ENCODE measurements at places on chromosomes 3 and 15.

DNA sequence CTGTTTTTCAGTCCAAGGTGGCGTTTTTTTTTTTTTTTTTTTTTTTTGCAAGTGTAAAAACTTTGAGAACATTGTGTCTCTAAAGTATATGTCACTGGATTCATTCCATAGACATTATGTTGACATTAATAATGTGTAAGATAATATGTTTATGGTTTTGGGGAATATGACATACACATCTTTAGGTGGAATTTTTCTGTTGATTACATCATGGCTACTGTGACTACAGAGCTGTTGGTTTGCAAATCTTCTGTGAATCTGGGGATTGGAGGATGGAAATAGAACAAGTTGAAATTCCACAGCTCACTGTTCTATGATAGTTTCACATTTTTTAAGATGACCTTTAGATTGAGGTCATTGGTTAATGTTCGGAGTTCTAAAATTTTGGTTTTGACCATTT is 24.4 kb upstream of the PLSCR2 start:
- no peak for DNase-seq

- DNase-seq = peak; percentile 58
Measured at GRCh38 chr3:60053526-60054265, 1003.9 kb upstream of the CFAP20DC start.

DNA sequence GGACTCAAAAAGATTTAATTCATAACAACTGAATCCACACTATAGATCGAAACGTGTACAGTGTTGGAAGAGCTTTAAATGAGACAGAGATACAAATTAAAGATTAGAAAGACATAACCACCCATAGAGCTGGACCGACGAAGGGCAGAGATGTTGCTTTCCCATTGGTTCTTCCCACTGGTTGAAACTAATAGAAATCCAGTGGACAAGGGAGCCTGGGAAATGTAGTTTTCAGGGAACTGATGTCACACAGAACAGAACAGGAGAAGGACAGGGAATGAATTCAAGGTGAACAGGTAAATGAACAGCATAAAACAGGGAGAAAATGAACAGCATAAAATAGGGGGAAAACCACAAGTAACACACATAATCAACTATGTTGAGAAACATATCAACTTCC is 328.7 kb downstream of the ZNF621 start:
- no peak for DNase-seq

DNA sequence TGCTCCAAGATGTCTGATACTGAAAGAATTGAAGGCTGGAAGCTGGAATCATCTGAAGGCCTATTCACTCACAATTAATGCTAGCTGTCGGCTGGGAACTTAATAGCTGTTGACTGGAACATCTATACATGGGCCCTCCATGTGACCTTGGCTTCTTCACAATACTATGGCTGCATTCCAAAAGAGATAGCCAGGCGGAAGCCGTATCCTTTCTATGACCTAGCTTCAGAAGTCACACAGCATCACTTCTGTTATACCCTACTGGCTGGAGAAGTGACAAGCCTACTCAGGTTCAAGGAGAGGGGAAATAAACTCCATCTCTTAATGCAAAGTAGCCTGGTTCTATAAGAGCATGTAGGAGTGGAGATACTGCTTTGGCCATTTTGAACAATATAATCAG is 50.9 kb upstream of the SPRED1 start:
- no peak for DNase-seq

DNA sequence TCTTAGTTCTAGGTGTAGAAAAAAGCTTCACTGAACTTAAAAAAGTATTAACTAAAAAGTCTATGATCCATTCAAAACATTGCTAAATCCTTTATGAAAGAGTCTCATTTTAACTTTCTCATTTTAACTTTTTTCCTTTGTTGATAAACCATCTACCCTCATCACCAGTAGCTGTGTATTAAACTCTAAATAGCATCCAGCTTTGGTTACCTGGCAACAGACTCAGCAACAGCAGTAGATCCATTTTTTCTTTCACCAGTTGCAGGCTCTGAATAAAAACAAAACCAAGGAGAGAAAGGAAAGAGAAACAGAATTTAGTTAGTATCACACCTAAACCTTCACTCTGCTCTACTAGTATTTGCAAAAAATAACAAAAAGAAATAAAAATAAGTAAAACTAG is 51.6 kb downstream of the TP53BP1 start:
- DNase-seq = no peak

GRCh38 chr3:44966795-44967278 is 9.1 kb downstream of the ZDHHC3 start:
- no peak for DNase-seq

- no peak for DNase-seq
Measured at GRCh38 chr15:56930669-56931313, 12.3 kb downstream of the TCF12 start.

GRCh38 chr3:187334904-187335303 is 33.3 kb upstream of the RTP4 start:
- no peak for DNase-seq

DNA sequence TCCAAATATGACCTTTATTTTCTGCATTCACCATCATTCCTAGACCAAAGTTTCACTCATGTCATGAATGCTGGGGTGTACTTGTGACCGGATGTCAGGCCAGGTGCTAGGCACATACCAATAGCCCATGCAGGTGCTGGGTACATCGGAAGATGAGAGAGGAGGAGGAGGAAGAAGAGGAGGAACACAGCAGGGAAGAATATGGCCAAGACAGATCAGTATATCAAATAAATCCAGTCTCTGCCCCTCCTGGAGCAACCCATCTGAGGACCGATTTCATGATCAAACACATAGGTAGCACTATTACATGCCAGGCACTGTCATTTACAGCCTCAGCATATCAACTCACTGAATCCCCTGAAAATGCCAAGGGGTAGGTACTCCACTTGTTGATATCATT is 3.0 kb upstream of the WNT7A start:
- DNase-seq = no peak

- no peak for DNase-seq
Measured at GRCh38 chr3:20935791-20936190, 749.8 kb upstream of the SGO1 start.

GRCh38 chr15:31333119-31333518 is 6.5 kb downstream of the KLF13 start:
- DNase-seq = no peak

DNA sequence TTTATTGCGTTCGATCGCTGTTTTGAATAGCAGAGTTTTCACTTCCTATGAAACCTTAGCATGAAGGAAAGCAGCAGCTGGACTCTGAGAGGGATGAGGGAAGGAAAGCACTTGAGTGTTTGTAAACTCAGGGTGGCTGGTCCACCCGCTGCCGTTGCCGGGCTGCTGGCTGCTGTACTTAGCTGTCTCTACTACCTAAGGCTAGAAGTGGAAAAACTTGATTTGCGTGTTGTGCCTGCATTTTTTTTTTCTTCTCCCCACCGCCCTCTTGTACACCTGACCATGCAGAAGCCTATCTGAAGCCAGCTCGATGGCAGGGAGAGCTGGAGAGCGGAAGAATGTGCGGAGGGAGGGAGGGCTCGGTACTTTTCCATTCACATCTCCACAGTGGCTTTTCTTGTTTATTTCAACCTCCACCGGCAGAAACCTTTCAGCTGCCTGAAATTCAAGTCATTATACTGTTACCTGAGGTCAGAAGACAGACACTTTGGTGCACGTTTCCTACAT is 4.8 kb upstream of the BCL6 start:
- no peak for DNase-seq

All from stimulated activated naive CD8-positive, alpha-beta T cell treated with anti-CD3 and anti-CD28 coated beads, Interleukin-15, Interleukin-2, amounts not matched to agents 100 U/mL and 50 U/mL, for 24 hours (primary cell).